ENCODE measurements at places on chromosomes 16 and 17. TPM values are rescaled to one million over a fixed set of nuclear protein-coding genes. Genes with fewer than 3 reads are reported as not detected.

- H3K4me3 ChIP-seq = no peak overlapping the region
- H3K27me3 ChIP-seq = no peaks in the 10 kb centered on the region
- no peaks in the 10 kb centered on the region for H3K36me3 ChIP-seq
- DNase-seq = no peak
- H3K4me1 ChIP-seq = no peaks in the 10 kb centered on the region
- no peak overlapping the region for H3K27ac ChIP-seq
These were observed 86.8 kb downstream of the MARF1 start for GRCh38 chr16:15556130-15556529.

Gene NOTUM
- 6.1 TPM for total RNA-seq

DNA sequence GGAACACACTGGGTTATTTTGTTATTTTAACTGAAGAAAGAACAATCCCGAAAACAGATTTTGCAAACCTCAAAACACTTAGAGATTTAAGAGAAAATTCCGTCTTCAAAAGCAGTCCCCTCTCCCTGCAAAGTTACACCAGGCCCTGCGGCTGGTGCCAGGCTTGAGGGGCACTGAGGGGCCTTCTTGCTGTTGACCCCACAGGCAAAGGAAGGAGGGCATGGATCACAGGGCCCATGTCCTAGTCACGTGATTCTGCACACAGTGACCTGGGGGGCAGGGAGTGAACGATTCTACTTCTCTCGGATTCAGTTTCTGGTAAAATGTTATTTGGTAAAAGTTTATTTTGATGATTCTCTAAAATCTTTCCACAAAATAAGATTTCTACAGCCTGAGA, 55.3 kb upstream of the FASN start:
- H3K27me3 ChIP-seq = no peaks in the 10 kb centered on the region
- no peaks in the 10 kb centered on the region for H3K4me1 ChIP-seq
- H3K36me3 ChIP-seq = no peaks in the 10 kb centered on the region
- no peak overlapping the region for H3K4me3 ChIP-seq

DNA sequence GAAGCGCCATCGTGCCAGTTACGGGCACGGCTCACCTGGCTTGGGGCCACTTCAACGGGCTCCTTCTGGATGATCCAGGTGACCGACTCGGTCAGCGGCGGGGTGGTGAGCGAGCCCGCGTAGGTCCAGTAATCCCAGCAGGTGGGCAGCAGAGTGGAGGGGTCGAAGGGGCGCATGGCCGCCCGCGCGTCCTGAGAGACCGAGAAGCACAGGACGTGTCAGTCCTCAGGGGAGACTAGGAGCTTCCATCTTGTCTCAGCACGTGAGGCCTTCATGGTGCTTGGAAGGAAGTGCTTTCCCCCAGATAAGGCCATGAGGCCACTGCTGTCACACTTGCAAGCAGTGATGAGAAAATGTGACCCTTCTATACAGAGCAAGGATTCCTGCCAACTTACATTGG, 22.5 kb upstream of the SLC7A5 start:
- DNase-seq = no peak
- no peaks in the 10 kb centered on the region for H3K36me3 ChIP-seq
- H3K27ac ChIP-seq = no peak overlapping the region
- H3K27me3 ChIP-seq = no peaks in the 10 kb centered on the region
- no peak overlapping the region for H3K4me3 ChIP-seq

GRCh38 chr17:70144260-70144846, 25.0 kb upstream of the KCNJ2 start:
- DNase-seq = no peak
- H3K36me3 ChIP-seq = no peaks in the 10 kb centered on the region
- no peak overlapping the region for H3K27ac ChIP-seq
- H3K4me3 ChIP-seq = no peak overlapping the region
- no peaks in the 10 kb centered on the region for H3K4me1 ChIP-seq
- no peaks in the 10 kb centered on the region for H3K27me3 ChIP-seq

DNA sequence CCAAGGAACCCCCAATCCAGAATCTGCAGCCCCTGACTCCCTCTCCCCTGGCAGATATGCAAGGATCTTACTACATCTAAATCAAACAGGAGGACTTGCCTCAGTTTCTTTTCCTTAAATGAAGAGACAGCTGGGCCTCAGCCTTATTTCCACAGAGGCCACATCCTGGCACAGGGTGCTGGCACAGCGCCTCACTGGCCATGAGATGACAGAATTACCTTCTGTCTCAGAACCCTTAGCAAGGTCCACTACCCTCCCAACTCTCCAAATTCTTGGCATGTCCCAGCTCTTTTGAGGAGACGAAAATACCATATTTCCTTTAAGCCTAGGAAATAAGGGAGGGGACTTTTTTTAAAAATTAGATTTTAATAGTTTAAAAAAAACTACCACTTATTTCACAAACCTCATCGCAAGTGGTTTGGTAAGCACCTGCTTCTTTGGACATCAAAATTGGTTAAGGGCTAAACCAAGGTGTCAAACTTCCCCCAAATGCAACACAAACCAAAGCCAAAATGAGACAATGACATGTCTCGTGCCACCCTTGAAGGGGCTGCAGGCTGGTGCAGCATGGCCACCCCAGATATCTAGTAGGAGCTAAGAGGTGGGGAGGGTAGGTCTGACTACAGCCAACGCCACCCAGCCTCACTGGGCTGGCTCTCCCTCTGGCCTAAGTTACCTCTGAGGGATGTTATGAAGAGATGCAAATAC, 25.3 kb downstream of the FAM117A start:
- peak overlapping the region; percentile 72 for H3K27ac ChIP-seq
- H3K27me3 ChIP-seq = no peaks in the 10 kb centered on the region
- no peak for DNase-seq
- H3K4me1 ChIP-seq = peaks cover 46% of the 10 kb centered on the region
- H3K4me3 ChIP-seq = no peak overlapping the region

Data from upper lobe of right lung (tissue), 1 donor.